ENCODE measurements at places on chromosomes 4 and X.

DNA sequence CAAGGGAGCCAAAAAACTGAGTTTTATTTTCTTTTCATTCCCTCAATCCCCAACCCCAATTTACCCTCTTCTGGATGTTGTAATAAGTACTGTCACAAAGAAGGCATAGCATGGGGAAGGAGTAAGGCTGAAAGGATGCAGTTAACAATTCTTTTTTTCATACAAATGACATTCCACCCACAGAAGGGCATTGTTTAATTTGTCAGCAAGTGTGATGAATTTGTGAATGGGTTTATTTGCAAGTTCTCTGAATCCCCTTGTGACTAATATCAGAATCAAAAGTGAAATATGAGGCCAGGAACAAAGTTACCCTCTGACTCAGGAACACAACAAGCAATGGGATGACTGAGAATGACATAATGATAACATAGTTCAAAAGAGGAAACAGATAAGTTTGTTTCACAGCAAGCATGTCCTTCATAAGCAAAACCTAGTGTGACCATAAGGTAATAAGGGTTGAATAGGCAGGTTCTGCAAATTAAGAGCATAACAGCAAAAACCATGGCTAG is 2.1 kb downstream of the GEMIN8 start:
- DNase-seq: no peak

DNA sequence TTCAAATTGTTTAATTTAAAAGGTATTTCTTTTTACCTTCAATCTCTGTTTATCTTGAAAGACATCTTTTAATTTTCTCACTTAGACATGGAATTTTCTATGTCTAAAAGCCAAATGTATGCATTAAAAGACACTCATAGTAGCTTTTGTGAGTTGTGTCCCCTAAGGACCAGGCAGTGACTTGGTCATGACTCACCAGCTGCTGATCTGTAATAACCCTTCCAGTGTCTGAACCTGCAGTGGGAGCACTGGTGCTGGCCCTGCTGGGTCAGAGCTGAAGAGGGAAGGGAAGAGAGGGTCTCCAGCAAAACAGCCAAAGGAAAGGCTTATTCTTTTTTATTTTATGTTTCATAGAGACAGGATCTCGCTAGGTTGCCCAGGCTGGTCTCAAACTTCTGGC is 31.1 kb upstream of the SH3D19 start:
- no peak for DNase-seq

DNA sequence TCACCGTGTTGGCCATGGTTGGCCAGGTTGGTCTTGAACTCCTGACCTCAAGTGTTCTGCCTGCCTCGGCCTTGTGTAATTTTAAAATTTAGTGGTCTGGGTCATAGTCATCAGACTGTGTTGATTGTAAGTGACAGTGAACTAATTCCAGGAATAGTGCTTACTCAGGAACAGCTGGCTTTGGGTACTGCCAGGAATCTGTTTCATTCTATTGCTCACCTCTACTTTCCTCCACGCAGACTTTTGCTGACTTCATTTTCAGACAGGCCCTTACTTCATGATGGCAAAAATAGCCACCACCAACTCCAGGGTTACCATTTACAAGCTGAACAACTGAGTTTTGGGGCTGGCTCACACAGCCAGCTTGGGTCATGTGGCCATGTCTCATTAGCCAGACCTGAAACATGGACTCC is 54.6 kb downstream of the FNIP2 start:
- no peak for DNase-seq

DNA sequence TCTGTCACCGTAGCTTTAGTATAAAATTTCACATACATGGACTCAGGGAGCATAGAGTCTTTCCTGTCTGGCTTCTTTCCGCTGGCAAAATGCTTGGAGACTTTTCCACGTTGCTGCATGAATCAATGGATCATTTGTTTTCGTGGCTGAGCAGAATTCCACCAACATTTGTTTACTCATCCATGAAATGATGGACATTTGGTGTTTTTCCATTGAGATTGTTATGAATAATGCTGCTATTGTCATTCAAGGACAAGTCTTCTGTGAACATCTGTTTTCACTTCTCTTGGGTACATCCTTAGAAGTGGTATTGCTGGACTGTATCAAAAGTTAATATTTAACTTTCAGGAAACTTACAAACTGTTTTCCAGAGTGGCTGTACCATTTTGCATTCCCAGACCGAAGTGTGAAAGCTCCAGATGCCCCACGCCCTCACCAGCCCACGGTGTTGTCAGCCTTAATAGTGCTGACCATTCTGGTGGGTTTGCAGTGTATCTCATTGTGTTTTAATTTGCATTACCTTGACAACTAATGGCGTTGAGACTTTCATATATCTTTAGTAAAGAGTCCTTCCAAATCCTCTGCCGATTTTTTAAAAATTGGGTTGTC is 5.8 kb upstream of the TMEM271 start:
- DNase-seq: no peak

DNA sequence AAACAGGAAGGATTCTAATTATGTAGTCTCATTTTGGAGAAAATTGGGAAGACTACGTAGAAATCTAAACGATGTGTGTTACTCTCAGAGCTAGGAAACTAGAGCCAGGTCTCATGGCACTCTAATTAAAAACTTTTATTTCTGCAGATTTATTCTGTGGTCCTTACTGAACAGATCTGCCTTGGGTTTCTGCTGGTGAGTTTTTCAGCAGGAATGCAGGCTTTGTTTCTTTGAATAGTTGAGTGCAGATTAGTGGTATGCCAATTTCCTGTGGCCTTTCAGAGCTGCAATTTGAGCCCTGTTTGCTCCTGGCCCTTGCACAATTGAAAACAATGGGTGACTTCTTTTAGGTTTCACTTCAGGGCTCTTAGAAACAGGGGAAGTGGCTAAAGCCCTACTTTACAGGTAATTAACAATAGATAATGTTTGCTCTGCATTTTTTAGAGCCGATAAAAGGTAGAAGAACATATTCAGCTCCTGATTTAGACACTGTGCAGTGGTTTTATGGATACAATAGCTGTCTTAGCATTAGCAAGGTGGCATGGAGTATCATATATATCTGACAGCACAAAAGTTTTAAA is 21.8 kb downstream of the SPRY1 start:
- DNase-seq: no peak

DNA sequence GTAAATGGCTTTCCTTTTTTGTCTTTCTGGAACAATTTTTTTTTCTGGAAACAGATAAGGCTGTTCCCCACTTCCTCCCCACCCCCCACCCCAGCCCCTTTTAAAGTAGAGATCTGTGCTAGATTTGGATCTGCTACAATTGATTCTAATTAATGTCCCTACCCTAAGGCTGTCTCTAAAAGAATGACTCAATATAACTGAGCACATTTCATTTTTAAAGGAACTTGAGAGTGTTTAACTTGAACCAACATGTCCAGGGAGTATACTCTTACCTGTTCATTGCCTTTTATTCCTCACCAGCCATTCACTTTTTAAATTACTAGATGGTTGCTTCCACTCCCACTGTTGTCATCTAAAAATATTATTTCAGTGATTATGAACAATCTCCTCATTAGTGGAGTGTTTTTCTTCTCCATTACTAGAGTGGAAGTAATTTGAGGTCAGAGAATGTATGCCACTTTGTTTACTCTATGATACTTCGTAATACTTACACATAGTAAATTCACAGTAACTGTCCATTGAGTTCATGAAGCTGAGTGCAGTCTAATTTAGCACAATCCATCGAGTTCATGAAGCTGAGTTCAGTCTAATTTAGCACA is 14.1 kb upstream of the CNOT6L start:
- no peak for DNase-seq

- no peak for DNase-seq
Observed at GRCh38 chr4:7301846-7302630, 109.7 kb downstream of the SORCS2 start.

- no peak for DNase-seq
Observed at GRCh38 chr4:169160825-169161224, 109.9 kb downstream of the SH3RF1 start.

- no peak for DNase-seq
Observed at GRCh38 chr4:74055096-74055495, 16.6 kb upstream of the CXCL3 start.
